ENCODE measurements at places on chromosomes 5 and 9.

DNA sequence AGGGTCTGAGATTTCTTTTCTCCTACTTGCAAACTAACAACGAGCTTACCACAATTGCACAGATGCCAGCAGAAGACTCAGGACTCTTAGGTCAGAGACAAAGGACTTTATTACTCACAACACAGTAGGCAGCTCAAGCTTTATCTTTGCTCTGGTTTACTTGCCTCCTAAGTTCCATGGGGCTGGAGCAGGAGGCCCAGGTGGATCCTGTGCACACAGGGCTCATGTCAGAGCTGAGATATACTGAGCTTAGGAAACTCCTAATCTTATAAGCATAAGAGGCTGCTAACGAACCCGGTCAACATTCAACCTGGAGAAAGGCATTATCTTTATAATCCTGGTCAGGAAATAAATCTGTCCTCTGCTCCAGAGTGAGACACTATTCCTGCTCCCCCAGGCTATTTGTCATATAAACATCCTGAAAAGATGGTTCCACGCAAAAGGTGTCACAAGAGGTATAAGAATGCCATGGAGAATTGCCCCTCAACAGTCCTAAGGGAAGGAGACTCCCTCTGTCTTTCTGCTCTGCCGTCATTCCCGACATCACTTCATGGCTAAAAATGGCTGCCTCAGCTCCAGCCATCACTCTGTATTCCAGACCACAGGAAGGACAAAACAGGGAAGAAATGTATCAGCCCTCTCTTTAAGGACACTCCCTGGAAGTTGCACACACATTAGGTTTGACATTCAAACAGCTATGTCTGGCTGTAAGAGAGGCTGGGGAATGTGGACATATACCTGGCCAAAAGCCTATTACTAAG lies 16.2 kb downstream of the DUSP1 start:
- no peak for DNase-seq

GRCh38 chr5:153753645-153754432 lies 263.4 kb downstream of the GRIA1 start:
- DNase-seq: no peak

- DNase-seq: no peak
Observed at GRCh38 chr9:95605101-95605500, 88.3 kb upstream of the PTCH1 start.

DNA sequence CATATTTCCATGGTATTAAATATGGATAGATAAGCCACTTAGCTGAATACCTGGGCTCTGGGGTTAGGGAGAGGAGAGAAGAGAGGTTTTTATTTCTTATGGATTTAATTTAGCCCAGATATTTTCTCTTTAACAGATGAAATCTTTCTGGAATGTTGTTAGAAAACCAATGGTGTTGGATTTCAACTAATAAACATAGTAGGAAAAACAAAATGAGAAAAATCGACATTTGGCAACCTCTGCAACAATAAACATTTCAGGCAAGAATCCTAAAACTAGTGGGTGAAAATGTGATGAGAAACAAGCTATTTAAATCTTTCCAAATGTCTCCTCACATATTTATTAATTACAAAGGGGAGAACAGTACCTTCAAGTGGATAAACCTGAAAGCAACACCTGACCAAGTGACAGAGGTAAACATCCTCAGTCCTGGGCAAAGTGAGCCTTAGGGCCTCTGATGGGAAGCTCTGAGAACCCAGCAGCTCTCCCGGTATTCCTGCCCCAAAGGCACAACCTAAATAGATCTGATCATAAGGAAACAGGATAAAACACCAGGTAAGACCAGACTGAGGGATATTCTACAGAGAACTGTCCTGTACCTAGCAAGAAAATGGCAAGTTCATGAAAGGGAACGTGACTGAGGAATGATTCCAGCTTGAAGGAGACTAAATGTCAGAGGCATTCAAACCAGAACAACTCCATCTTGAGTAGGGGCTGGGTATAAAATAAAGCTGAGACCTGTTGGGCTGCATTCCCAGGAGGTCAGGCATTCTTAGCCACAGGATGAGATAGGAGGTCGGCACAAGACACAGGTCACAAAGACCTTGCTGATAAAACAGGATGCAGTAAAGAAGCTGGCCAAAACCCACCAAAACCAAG lies 163.7 kb downstream of the ESM1 start:
- DNase-seq: no peak

DNA sequence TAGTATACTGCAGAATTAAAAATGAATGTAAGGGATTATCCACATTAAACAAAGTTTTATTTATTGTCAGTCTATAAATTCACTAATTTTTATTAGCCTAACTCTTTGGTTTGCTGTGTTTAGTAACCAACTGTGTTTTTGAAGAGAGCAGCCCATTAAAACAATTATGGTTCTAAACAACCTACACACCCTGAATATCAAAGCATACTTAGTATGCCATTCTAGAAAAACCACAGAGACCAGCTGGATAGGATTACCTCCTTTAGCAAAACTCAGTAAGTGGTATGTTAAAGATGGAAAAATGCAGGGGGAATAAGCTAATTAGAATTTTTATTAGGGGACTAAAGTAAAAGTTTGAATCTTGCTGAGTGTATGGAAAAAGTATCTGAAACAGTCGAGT lies 1981.7 kb upstream of the NUDT12 start:
- no peak for DNase-seq

DNA sequence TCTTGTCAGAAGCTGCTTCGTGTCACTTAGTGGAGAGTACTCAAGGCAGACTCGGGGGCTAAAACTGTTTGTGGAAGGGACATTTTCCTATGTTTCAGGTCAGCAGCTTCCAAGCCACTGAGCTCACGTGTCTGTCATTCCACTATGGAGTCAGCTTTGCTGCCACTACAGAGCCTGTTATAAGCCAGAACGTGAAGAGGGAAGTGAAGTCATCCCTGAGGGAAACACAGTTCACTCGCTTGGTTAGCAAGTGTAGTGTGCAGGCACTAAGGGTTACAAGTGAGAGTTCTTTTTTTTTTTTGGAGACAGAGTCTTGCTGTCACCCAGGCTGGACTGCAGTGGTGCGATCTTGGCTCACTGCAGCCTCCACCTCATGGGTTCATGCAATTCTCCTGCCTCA lies 24.5 kb upstream of the LTC4S start:
- DNase-seq: no peak
